ENCODE measurements at places on chromosomes 3 and 15.

DNA sequence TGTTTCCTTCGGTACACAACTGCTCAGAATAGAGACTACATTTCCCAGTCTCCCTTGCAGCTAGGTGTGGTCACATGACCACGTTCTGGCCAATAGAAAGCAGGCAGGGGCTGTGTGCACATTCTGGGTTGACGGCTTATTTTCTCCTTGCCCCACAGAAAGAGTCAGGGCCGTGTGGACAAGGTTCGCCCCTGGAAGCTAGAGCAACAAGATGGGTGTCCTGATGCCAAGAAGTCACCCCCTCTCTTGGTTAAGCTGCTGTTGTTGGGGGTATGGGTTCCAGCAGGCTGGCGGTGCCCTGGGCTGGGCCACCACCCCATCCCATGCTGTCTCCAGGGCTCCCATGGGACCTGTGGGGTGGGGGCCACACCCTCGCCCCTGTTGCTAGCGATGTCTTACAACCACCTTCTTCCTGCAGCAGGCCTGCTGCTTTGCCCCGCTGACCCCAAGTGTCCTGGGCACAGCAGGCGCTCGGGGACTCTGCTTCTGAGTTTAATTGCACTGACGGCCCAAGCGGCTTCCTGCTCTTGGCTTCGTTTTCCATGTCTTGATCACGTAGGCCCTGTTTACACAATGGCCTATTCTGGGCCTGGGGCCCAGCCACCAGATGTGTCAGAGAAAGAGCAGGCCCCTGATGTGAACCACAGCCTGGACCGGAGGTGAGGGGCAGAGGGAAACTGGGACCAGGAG, 24.9 kb downstream of the ABTB1 start:
- DNase-seq = no peak

DNA sequence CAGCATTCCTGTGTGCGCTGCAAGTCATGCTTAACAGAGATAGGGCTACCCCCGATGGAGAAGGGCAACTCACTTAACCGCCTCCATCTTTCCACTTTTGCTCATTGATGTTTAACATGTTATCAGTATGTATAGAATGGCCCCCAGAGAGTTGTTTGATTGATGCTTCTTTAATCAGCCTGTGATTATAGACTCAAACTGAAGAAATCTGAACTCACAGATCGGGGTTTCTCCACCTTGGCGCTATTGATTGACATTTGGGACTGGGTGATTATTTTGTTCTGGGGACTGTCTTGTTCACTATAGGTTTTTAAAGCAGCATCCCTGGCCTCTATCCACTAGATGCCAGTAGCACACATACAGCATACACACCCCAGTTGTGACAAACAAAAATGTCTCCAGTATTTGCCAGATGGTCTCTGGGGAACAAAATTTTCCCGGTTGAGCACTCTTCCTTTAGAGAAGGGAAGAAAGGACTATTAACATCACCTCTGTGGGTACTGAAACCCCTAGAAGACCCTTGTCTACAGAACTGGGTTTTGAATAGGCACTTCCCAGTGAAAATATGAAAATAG, 54.4 kb downstream of the LARS2 start:
- no peak for DNase-seq

- DNase-seq = no peak
Observed at GRCh38 chr3:5009506-5010109, 30.4 kb downstream of the BHLHE40 start.

GRCh38 chr3:179921500-179921899, 115.2 kb downstream of the PEX5L start:
- no peak for DNase-seq

All from NCI-H2107 (cell line).